ENCODE measurements at places on chromosomes 2 and 18. TPM values are rescaled to one million over a fixed set of nuclear protein-coding genes. Genes with fewer than 3 reads are reported as not detected.

Gene FSHR
- not detected for total RNA-seq

Gene MSTN
- total RNA-seq, result 0.19 TPM

Gene SKOR2
- not detected for total RNA-seq

Gene HMSD
- total RNA-seq, result 2.7 TPM

Gene CIB4
- total RNA-seq, result 0.19 TPM

Gene SPC25
- 16.0 TPM for total RNA-seq

Gene VWC2L
- not detected for total RNA-seq

Gene MAP3K19
- 0.05 TPM for total RNA-seq

Gene SLC19A3
- total RNA-seq, result 0.57 TPM

Gene SULT1C2
- 0.57 TPM for total RNA-seq

Gene KLHL30
- 0.05 TPM for total RNA-seq

Gene FER1L5
- 0.05 TPM for total RNA-seq

GRCh38 chr18:40159141-40160017, 1795.7 kb upstream of the PIK3C3 start:
- no peaks in the 10 kb centered on the region for H3K27me3 ChIP-seq
- no peaks in the 10 kb centered on the region for H3K36me3 ChIP-seq
- DNase-seq, result no peak
- no peak overlapping the region for H3K4me3 ChIP-seq
- no peak overlapping the region for H3K27ac ChIP-seq
- H3K4me1 ChIP-seq, result no peaks in the 10 kb centered on the region

GRCh38 chr18:31592506-31593157, 955 bp downstream of the TTR start:
- H3K4me1 ChIP-seq, result no peaks in the 10 kb centered on the region
- no peaks in the 10 kb centered on the region for H3K36me3 ChIP-seq
- H3K27ac ChIP-seq, result no peak overlapping the region
- H3K27me3 ChIP-seq, result no peaks in the 10 kb centered on the region
- DNase-seq, result no peak
- H3K4me3 ChIP-seq, result no peak overlapping the region

DNA sequence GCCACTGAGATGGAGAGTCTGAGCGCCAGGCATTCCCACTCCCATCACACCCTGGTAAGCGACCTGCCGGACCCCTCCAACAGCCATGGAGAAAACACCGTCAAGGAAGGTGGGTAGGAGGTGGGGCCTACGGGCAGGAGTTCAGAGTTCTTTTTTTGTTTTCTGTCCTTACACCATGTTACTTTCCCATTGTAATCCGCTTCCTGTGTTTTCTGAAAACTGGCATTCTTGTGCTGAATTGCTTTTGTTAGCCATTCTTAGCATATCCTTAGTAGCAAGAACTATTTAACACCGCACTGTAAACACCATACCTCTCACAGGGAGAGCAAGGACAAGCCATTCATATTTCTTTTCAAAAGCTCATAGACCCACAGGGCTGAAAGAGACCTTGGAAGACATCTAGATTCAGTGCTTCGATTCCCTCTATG, 46.2 kb downstream of the UNC80 start:
- H3K4me3 ChIP-seq, result no peak overlapping the region
- no peaks in the 10 kb centered on the region for H3K4me1 ChIP-seq
- H3K27me3 ChIP-seq, result no peaks in the 10 kb centered on the region
- H3K27ac ChIP-seq, result no peak overlapping the region
- DNase-seq, result no peak

- H3K4me1 ChIP-seq, result no peaks in the 10 kb centered on the region
- H3K27me3 ChIP-seq, result no peaks in the 10 kb centered on the region
- no peak overlapping the region for H3K27ac ChIP-seq
- H3K4me3 ChIP-seq, result no peak overlapping the region
- H3K36me3 ChIP-seq, result no peaks in the 10 kb centered on the region
Observed at GRCh38 chr2:130896813-130897212, 60.1 kb downstream of the ARHGEF4 start.

DNA sequence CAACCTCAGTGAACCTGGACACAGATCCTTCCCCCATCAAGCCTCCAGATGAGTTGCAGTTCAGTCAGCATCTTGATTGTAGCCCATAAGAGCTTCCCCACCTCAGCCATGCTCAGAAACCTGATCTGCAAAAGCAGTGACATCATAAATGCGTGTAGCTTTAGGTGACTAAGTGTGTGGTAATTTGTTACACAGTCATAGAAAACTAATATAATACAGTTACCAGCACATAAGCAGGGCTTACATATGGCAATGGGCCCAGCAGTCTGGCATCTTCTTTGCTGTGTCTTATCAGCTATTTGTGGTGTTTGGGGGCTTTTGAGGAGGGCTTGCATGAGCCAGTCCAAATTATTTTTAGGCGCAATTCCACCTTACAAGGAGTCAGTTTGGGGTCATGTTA, 807.0 kb downstream of the SLC4A3 start:
- no peak overlapping the region for H3K4me3 ChIP-seq
- DNase-seq, result no peak
- no peaks in the 10 kb centered on the region for H3K36me3 ChIP-seq
- H3K4me1 ChIP-seq, result no peaks in the 10 kb centered on the region
- no peak overlapping the region for H3K27ac ChIP-seq

DNA sequence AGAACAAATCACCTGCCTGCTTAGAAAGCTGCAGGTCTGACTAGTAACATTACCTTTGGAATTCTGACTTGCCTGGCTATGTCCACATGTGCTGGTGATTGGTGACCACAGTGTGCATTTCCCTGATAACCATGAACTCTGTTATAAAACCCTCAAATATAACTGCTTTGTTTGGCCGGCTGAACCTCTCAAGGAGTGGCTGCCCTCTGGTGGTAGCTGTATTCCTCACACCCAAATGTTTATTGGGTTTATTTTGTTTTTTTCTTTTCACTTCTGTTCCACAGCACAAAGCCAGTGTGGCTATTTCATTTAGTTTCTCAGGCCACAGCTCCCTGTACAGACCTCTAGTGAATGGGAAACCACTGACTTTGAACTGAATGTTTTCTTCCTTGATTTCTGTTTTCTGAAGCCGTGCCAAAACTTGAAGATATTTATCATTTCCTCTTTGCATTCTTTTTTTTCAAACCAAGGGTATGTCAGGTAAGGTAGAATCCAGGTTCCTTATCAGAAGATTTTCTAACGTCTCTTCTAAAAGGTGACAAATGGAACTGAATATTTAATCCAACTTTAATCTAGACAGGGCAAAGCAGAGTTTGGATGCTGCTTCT, 549.0 kb upstream of the VRK2 start:
- H3K4me3 ChIP-seq, result no peak overlapping the region
- peak; percentile 37 for DNase-seq
- H3K27me3 ChIP-seq, result no peaks in the 10 kb centered on the region
- H3K27ac ChIP-seq, result no peak overlapping the region
- no peaks in the 10 kb centered on the region for H3K4me1 ChIP-seq
- no peaks in the 10 kb centered on the region for H3K36me3 ChIP-seq

DNA sequence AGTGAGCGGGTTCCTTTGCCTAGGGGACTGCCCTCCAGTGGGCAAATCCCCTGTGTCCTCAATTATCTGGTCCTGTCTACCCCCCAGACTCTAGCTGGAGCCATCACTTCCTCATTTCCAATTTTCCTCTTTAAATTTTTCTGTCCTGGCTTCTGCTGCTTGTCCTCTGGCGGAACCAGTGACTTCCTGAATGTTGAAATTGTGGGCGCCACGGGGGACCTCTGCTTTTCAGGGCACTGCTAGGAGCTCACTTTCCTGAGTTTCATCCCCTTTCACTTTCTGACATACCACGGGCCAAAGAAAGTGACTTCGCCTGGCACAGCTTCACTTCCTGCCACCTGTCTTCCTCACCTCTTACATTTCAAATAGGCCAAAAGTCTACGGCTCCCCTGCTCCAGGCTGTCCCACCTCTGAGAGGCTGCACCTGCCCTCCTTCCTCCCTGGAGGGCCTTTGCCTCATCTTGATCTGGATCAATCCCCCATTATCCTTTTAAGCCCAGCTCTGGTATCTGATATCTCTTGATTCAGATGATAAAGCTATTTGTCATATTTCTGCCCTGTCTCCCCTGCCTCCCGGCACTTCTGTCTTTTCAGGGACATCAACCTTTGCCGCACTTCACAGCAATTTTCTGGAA, 1.4 kb upstream of the MARCO start:
- no peak overlapping the region for H3K27ac ChIP-seq
- H3K36me3 ChIP-seq, result no peaks in the 10 kb centered on the region
- H3K4me1 ChIP-seq, result no peaks in the 10 kb centered on the region

DNA sequence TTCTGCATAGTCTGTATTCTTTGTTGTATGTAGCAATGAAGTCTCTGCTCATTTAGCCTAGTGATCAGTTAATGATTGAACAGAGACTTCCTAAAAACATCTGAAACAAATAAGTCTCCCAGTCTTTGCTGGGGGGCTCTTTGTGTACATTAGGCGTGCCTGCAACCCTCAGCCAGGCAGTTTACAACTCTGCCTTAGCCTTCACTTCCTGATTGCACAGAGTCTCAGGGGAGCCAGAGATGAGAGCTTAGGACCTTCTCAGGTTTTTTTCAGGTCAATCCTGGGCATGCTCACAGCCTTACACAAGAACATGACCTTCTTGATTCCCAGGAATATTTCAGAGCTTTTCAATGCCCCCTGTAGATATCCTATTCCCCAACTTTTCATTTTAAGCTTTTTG, 44.0 kb upstream of the BIN1 start:
- H3K27me3 ChIP-seq, result no peaks in the 10 kb centered on the region
- DNase-seq, result no peak
- no peak overlapping the region for H3K4me3 ChIP-seq
- H3K4me1 ChIP-seq, result no peaks in the 10 kb centered on the region
- no peak overlapping the region for H3K27ac ChIP-seq

DNA sequence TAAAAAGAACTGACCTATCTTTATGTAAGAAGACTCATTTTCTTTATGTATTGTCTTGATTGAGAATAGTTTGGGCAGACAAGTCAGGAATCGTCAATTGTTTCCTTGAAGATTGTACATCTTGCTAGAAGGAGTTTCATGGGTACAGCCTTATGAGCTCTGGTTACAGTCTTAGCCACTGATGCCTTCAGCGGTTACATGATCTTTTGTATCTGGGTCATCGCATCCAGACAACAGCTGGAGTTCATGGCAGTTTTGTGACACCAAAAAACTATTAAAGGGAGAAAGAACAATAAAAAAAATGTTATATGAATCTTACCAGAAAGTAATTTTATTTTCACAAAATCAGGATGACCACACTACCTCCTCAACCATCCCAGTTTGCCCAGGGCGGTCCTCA, 520.5 kb upstream of the CDH7 start:
- no peaks in the 10 kb centered on the region for H3K4me1 ChIP-seq
- H3K4me3 ChIP-seq, result no peak overlapping the region
- H3K27ac ChIP-seq, result no peak overlapping the region
- no peak for DNase-seq

- DNase-seq, result no peak
- no peaks in the 10 kb centered on the region for H3K36me3 ChIP-seq
- H3K4me1 ChIP-seq, result no peaks in the 10 kb centered on the region
- no peak overlapping the region for H3K4me3 ChIP-seq
- no peaks in the 10 kb centered on the region for H3K27me3 ChIP-seq
Observed at GRCh38 chr18:26992926-26993325, 127.4 kb upstream of the AQP4 start.

GRCh38 chr2:49972699-49973098, 818.4 kb upstream of the FSHR start:
- no peaks in the 10 kb centered on the region for H3K4me1 ChIP-seq
- no peaks in the 10 kb centered on the region for H3K36me3 ChIP-seq
- no peak for DNase-seq

- no peak overlapping the region for H3K27ac ChIP-seq
- H3K4me3 ChIP-seq, result no peak overlapping the region
- no peaks in the 10 kb centered on the region for H3K27me3 ChIP-seq
- no peaks in the 10 kb centered on the region for H3K4me1 ChIP-seq
Observed at GRCh38 chr2:70753031-70753430, 15.0 kb downstream of the ADD2 start.

- no peaks in the 10 kb centered on the region for H3K36me3 ChIP-seq
- H3K27ac ChIP-seq, result no peak overlapping the region
- H3K4me3 ChIP-seq, result no peak overlapping the region
Observed at GRCh38 chr2:20523073-20523798, 76.4 kb downstream of the RHOB start.

DNA sequence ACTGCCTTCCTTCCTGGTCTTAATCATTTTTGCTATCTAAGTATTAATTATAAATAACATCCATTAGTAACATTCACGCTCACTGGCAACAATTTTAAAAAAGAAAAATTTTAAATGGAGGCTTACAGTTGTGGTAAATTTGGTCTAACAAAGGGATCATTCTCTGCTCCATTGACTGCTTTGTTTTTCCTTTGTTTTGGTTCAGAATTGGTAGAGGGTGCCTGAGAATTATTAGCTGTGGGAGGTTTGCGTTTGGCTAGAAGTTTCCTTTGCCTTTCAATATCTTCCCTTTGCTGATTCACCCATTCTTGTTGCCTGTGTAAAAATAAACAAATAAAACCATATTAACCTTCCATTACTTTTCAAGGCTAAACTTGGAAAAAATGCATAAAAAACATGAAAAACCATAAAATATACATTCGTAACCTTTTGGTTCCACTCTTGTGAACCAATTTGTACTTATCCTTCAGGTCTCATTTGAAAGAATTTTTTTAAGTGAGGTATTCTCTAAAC, 114.6 kb downstream of the TLK1 start:
- H3K36me3 ChIP-seq, result peaks cover 69% of the 10 kb centered on the region
- H3K4me3 ChIP-seq, result no peak overlapping the region
- no peak for DNase-seq
- H3K27me3 ChIP-seq, result no peaks in the 10 kb centered on the region

- no peak overlapping the region for H3K27ac ChIP-seq
- no peaks in the 10 kb centered on the region for H3K27me3 ChIP-seq
- no peaks in the 10 kb centered on the region for H3K36me3 ChIP-seq
- H3K4me1 ChIP-seq, result no peaks in the 10 kb centered on the region
- no peak for DNase-seq
- no peak overlapping the region for H3K4me3 ChIP-seq
Observed at GRCh38 chr2:112340475-112341267, 65.3 kb downstream of the ZC3H6 start.

- no peak for DNase-seq
- no peaks in the 10 kb centered on the region for H3K27me3 ChIP-seq
- no peak overlapping the region for H3K27ac ChIP-seq
- no peaks in the 10 kb centered on the region for H3K36me3 ChIP-seq
- no peaks in the 10 kb centered on the region for H3K4me1 ChIP-seq
Observed at GRCh38 chr2:11962707-11963328, 216.4 kb downstream of the LPIN1 start.

- no peak for DNase-seq
- no peaks in the 10 kb centered on the region for H3K4me1 ChIP-seq
- H3K27me3 ChIP-seq, result no peaks in the 10 kb centered on the region
- H3K36me3 ChIP-seq, result no peaks in the 10 kb centered on the region
- peak overlapping the region; percentile 66 for H3K27ac ChIP-seq
Observed at GRCh38 chr2:66389651-66390131, 45.2 kb upstream of the MEIS1 start.

GRCh38 chr2:77513191-77513590, 9.0 kb downstream of the LRRTM4 start:
- no peaks in the 10 kb centered on the region for H3K4me1 ChIP-seq
- no peak for DNase-seq
- H3K27ac ChIP-seq, result no peak overlapping the region
- H3K4me3 ChIP-seq, result no peak overlapping the region
- H3K36me3 ChIP-seq, result no peaks in the 10 kb centered on the region

GRCh38 chr2:12504443-12504842, 212.3 kb upstream of the TRIB2 start:
- H3K4me1 ChIP-seq, result peaks cover 19% of the 10 kb centered on the region
- H3K27me3 ChIP-seq, result no peaks in the 10 kb centered on the region
- no peaks in the 10 kb centered on the region for H3K36me3 ChIP-seq
- DNase-seq, result no peak
